ENCODE measurements at places on chromosomes 3 and 15. TPM values are rescaled to one million over a fixed set of nuclear protein-coding genes. Genes with fewer than 3 reads are reported as not detected.

- no peak overlapping the region for H3K4me3 ChIP-seq
- H3K27ac ChIP-seq = peak overlapping the region; percentile 7
- no peaks in the 10 kb centered on the region for H3K27me3 ChIP-seq
- DNase-seq = no peak
- H3K36me3 ChIP-seq = no peaks in the 10 kb centered on the region
These were observed 41.5 kb downstream of the RARB start for GRCh38 chr3:25469558-25469957.

DNA sequence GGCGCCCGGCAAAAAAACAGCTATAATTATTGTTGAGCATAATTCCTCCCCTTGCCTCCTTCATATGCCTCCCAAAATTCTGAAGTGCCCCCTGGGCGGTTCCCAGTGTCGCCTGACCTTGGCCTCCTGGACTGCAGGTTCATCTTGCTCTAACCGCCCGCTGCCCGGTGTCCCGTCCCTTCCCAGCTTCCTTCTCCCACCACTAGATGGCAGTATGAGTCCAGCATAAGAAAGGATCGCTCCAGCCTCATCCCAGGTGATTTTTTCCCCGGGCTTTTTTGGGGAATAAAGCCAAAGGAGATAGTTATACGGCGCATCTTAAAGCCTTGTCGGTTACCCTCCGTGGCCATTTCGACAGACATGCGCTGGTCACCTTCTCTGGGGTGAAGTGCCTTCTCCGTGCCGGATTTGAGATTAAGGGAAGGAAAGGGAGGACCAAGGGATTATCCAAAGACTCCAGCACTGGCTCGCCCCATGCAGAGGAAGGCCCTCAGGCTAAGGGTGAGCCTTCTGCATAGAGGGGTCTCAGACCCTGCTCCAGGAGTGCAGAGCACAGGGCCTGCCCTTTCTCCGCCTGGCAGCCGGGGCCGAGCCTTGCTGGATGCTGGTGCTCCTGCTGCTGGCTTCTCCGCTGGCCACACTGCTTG lies 45.8 kb upstream of the TRA2B start:
- peaks cover 36% of the 10 kb centered on the region for H3K27me3 ChIP-seq
- H3K4me1 ChIP-seq = peaks cover 3% of the 10 kb centered on the region
- peak; percentile 72 for DNase-seq
- peak overlapping the region; percentile 73 for H3K27ac ChIP-seq

- no peaks in the 10 kb centered on the region for H3K36me3 ChIP-seq
- H3K4me3 ChIP-seq = no peak overlapping the region
- H3K27ac ChIP-seq = no peak overlapping the region
- H3K4me1 ChIP-seq = no peaks in the 10 kb centered on the region
- no peaks in the 10 kb centered on the region for H3K27me3 ChIP-seq
These were observed 31.4 kb downstream of the GOLGA8S start for GRCh38 chr15:23385886-23386430.

GRCh38 chr3:132756108-132756650 lies 34.0 kb upstream of the NPHP3 start:
- H3K27me3 ChIP-seq = no peaks in the 10 kb centered on the region
- no peak overlapping the region for H3K27ac ChIP-seq
- no peaks in the 10 kb centered on the region for H3K4me1 ChIP-seq
- no peak overlapping the region for H3K4me3 ChIP-seq
- DNase-seq = no peak

DNA sequence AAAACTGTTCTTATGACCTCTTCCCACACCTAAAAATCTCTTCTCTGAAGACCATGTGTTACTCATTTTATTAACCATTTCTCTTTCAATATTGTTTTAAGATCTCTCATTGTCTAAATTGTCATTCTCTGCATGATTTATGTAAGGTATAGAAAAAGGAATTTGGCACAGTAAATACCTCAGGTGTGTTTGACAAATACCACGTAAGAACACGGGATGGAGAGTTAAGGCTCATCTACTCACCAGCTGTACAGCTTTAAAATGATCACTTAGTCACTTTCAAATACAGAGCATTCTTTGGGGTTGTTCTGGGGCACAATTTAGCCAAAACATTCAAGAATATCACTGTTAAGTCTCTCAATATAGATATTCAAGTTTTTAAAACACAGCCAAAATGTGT lies 627.1 kb downstream of the MCTP2 start:
- H3K27me3 ChIP-seq = no peaks in the 10 kb centered on the region
- peak overlapping the region; percentile 27 for H3K4me3 ChIP-seq
- no peaks in the 10 kb centered on the region for H3K36me3 ChIP-seq

DNA sequence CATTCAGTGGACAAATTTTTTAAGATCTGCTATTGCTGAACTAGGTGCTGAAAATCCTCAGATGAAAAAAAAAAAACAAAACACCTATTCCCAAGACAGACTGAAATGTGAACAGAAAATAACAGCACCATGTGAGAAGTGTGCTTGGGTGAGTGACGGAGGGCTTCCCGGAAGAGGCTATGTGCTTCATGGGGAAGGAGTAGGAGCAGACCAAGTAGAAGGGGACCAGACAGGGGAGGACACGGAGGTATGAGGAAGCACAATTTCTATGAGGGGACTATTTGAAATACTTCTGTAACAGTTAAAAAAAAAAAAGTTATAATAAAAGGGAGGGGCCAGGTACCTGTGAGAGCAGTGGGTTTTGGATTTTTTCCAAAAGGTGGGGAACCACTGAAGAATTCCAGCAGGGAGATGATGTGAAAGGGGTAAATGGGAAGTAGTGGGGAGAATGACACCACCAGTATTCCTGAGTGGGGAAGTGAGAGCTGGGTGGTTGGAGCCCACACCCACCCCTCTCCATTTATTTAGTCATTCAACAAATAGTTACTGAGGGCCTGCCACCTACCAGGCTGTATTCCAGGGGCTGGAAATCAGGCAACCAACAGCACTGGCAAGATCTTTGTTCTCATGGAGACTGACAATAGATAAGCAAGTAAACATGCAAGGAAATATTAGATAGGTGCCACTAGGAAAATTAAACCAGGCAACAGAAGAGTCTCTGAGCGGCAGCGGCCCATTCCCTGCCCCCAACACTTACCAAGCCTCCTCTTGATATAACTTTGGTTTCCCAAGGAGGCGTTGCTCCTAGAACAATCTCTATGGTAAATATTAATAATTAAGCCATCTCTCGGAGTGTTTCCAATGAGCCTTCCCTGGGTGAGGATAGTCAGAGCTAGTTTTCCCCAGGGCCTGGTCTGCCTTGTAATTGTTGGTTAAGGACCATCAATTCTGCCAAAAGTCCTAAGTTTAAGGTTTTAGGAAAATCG lies 3.8 kb upstream of the USP3 start:
- H3K27ac ChIP-seq = peak overlapping the region; percentile 33
- no peak overlapping the region for H3K4me3 ChIP-seq
- H3K27me3 ChIP-seq = peaks cover 11% of the 10 kb centered on the region
- no peaks in the 10 kb centered on the region for H3K36me3 ChIP-seq
- no peak for DNase-seq

DNA sequence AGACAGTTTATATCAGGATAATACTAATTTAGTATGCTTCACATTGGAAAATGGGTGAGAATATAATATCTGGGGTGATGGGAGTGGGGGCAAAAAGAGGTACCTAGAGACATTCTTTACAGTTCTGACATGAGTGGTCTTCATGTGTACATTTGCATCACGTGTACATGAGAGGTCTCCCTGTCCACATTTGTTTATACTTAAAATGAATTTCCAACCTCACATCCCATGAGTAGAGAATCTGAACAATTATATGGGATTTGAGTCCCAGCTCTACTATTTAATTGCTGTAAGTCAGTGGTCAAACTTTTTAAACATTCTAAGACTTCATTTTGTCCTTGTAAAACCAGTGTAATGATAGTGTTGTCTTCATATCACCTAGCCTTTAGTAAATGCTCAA lies 408.4 kb downstream of the NAALADL2 start:
- peaks cover 3% of the 10 kb centered on the region for H3K4me1 ChIP-seq
- H3K27me3 ChIP-seq = no peaks in the 10 kb centered on the region
- H3K36me3 ChIP-seq = no peaks in the 10 kb centered on the region
- H3K4me3 ChIP-seq = no peak overlapping the region
- H3K27ac ChIP-seq = no peak overlapping the region

DNA sequence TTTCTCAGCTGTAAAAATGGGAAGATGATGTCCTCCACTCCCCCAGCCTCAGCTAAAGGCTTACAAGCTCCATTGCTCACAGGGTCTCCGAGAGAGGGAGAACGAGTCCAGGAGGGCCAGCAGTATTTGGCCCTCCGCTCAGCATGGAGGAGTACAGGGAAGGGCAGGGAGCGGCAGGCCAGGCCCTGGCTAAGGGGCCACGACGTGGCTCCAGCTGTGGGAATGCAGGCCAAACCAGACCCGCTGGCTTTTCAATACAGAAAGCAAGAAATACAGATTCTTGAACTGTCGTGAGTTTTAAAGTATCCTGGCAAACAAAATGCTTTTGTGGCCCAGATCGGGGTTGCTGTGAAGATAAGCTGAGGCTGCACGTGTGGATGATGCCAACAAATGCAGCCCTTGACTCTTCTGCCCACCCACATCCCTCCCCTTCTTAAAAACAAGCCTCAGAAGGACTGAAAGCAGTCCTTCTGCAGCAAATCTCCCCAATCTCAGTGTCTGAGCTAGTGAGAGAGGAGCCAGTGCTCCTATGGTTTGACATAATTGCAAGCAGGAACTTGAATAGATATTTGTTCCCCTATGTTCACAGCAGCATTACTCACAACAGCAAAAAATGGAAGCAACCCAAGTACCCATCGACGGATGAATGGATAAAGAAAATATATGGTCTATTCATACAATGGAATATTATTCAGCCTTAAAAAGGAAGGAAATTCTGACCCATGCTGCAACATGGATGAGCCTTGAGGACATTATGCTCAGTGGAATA lies 18.5 kb upstream of the FBLN2 start:
- H3K4me3 ChIP-seq = no peak overlapping the region
- H3K27me3 ChIP-seq = peaks cover 26% of the 10 kb centered on the region
- no peaks in the 10 kb centered on the region for H3K4me1 ChIP-seq
- no peak for DNase-seq
- no peaks in the 10 kb centered on the region for H3K36me3 ChIP-seq

DNA sequence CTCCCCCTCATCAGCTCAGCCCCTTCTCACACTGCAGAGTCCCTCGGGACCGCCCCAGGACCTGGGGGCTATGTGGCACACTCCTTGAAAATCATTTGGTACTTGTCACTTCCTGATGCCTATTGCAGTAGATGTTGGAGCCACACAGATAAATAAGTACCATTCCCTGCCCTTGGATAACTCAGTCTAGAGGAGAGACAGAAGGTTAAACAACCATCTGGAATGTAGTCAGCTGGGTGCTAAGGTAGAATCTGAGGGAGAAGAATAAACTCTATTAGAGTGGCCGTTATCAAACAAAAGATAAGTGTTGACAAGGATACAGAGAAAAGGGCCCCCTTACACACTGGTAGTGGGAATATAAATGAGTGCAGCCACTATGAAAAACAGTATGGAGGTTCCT lies 112.3 kb upstream of the NR2E3 start:
- DNase-seq = no peak
- H3K4me3 ChIP-seq = no peak overlapping the region
- H3K36me3 ChIP-seq = no peaks in the 10 kb centered on the region
- H3K4me1 ChIP-seq = peaks cover 11% of the 10 kb centered on the region
- peaks cover 16% of the 10 kb centered on the region for H3K27me3 ChIP-seq

GRCh38 chr3:154791611-154792010 lies 288.5 kb upstream of the MME start:
- no peaks in the 10 kb centered on the region for H3K27me3 ChIP-seq
- H3K4me3 ChIP-seq = no peak overlapping the region
- H3K27ac ChIP-seq = no peak overlapping the region
- H3K4me1 ChIP-seq = peaks cover 4% of the 10 kb centered on the region
- H3K36me3 ChIP-seq = no peaks in the 10 kb centered on the region

The MASP1 gene
- total RNA-seq = 0.60 TPM

The TUSC7 gene
- not detected for total RNA-seq

The CCK gene
- total RNA-seq = 1.1 TPM

The SLC22A14 gene
- 0.18 TPM for total RNA-seq

The IL17RC gene
- 13.4 TPM for total RNA-seq

The POPDC2 gene
- total RNA-seq = 2.9 TPM

The ADAMTS9 gene
- total RNA-seq = 53.8 TPM
